Natural killer cell treated with Interleukin-12 subunit alpha and Interleukin-12 subunit beta and Interleukin-15 and Interleukin-18, amount 100 ng/mL, for 72 hours (primary cell): ENCODE measurements at places on chromosomes 16 and 17.
A peak's percentile ranks its signal among the peaks of the same experiment; 100 is the strongest.

DNA sequence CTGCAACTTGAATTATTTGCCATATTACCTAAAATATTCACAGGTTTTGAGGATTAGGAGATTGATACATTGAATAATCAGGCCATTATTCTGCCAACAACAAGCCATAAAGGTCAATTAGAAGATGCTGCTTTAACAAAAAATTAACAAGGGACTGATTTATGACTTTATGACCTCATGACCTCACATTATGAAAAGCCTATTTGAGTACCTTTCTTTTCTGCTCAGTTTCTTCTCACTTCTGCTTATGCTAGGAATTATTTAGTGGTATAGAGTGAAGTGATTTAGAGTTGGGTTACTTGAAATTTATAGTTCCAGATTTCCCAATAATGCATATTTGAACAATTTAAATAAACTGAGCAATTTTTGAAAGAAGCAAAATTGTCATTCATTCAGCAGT lies 121.6 kb downstream of the CHD9 start:
- no peaks in the 10 kb centered on the region for H3K27me3 ChIP-seq
- H3K4me1 ChIP-seq = no peaks in the 10 kb centered on the region
- H3K36me3 ChIP-seq = no peaks in the 10 kb centered on the region
- DNase-seq = no peak
- H3K27ac ChIP-seq = no peak overlapping the region
- no peak overlapping the region for H3K4me3 ChIP-seq

GRCh38 chr17:63525190-63525946 lies 2.2 kb downstream of the KCNH6 start:
- H3K4me1 ChIP-seq = peaks cover 7% of the 10 kb centered on the region
- no peak overlapping the region for H3K27ac ChIP-seq
- no peak overlapping the region for H3K4me3 ChIP-seq

DNA sequence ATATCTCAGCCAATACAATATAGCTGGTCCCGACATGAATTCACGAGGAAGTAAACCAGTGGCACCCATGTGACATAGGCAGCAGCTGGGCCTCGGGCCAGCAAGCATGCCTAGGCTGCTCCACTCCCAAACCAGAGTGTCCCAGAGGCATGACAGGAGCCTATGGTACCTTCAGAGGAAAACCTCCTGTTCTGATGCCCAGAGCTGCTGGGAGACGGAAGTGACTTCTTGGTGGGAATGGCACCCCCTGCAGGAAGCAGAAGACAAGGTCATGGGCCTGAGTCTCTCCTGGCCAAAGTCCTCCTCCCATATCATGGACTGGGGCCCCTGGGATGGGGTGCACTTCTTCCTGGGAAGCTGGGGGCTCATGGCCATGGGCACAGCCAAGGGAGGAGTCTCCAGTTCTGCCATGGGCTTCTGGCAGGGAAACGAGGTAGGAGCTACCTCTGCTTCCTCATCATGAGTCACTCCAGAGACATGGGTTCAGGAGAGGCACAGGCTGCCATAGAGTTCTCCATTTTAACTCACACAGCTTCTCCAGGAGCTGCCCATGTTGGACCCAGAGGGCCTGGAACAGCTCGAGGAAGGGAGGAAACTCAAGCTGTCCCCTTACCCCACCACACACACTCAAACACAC lies 13.4 kb downstream of the FBF1 start:
- no peak overlapping the region for H3K4me3 ChIP-seq
- no peak overlapping the region for H3K27ac ChIP-seq
- no peaks in the 10 kb centered on the region for H3K27me3 ChIP-seq
- no peaks in the 10 kb centered on the region for H3K36me3 ChIP-seq
- DNase-seq = no peak

GRCh38 chr16:58582971-58583765 lies 46.5 kb downstream of the CNOT1 start:
- peaks cover 44% of the 10 kb centered on the region for H3K36me3 ChIP-seq
- no peak overlapping the region for H3K4me3 ChIP-seq

- DNase-seq = no peak
- H3K4me1 ChIP-seq = peaks cover 7% of the 10 kb centered on the region
- H3K27me3 ChIP-seq = peaks cover 19% of the 10 kb centered on the region
- H3K4me3 ChIP-seq = no peak overlapping the region
Observed at GRCh38 chr17:72631568-72631948, 460.9 kb downstream of the SLC39A11 start.

- no peaks in the 10 kb centered on the region for H3K36me3 ChIP-seq
- H3K27me3 ChIP-seq = no peaks in the 10 kb centered on the region
- no peak for DNase-seq
Observed at GRCh38 chr17:8798176-8798845, 854 bp downstream of the MFSD6L start.

DNA sequence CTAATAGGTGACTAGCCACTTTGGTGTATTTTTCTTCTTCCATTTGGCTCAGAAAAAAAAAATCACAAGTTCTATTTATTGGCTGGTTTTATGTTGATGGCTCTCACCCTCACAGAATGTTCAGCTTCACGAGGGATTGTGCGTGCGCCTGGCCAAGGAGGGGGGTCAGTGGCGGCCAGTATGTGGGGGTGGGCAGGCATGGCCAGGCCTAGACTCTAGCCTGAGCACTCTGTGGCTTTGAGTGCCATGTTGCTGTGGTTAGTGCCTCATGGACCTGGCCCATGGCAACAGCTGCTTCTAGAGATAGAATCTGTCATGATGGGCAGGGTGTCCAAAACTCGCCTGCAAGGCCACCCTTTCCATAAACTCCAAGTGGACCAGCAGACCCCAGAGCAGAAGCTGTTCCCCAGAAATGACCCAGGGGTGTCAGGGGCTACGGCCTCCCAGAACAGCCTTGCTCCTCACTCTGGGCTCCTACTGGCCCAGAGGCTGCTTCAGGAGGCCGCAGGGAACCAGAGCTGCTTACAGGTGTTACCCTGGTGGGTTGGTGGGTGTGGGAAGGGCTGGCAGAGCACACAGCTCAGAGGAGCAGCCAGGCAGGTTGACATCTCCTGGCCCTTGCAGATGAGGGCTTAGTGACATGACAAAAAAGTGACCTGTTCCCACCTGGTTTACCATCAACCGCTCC lies 124.9 kb downstream of the SOCS1 start:
- H3K4me1 ChIP-seq = peaks cover 62% of the 10 kb centered on the region
- no peak overlapping the region for H3K4me3 ChIP-seq
- peaks cover 7% of the 10 kb centered on the region for H3K36me3 ChIP-seq

GRCh38 chr17:81387100-81388090 lies 7.9 kb upstream of the BAHCC1 start:
- peak; percentile 80 for DNase-seq
- H3K27me3 ChIP-seq = no peaks in the 10 kb centered on the region
- H3K27ac ChIP-seq = no peak overlapping the region
- peak overlapping the region; percentile 76 for H3K4me3 ChIP-seq
- no peaks in the 10 kb centered on the region for H3K36me3 ChIP-seq
- H3K4me1 ChIP-seq = no peaks in the 10 kb centered on the region

- peak overlapping the region; percentile 89 for H3K4me3 ChIP-seq
- H3K36me3 ChIP-seq = peaks cover 24% of the 10 kb centered on the region
- peaks cover 60% of the 10 kb centered on the region for H3K4me1 ChIP-seq
Observed at GRCh38 chr17:51261024-51261963, 948 bp downstream of the UTP18 start.

DNA sequence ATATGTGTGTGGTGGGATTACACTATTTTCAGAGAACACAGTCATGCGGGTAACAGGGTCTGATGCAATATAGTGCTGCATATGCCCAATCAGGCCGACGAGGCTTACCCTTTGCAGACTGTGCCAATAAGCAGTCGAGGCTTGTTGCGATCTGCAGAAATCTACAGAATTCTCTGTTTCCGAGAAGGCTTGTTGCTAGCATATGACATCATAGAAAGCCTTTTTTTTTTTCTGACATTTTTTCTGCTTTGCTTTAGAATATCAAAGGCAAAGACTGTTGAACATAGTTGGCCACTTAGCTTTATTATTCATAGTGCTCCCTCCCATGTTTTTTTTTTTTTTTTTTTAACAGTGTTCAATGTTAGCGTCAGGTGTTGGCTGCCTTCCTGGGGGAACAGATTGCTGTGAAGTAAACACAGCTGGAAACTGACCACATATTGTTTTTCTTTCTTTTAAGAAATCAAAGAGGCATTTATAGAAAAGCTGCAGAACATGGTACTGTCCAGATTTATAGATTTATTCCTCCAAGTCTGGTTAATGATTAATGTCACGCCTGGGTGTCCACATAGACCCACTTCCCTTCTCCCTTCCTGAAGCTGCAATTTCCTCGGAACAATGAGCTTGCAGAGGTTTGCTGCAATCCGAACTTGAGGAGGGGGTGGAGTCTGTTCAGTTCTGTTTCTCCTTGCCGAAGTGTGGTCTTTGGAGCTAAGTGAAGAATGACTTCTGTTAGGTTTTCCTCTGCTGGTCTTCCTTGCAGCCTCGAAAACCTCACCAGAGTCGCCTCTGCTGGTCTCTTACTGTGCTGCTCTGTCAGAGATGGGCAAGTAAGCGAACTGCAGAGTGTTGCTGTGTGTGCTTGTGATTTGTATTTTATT lies 87.3 kb downstream of the MAP2K6 start:
- H3K4me1 ChIP-seq = peaks cover 7% of the 10 kb centered on the region
- no peak overlapping the region for H3K4me3 ChIP-seq
- H3K27me3 ChIP-seq = no peaks in the 10 kb centered on the region

- DNase-seq = no peak
- no peaks in the 10 kb centered on the region for H3K36me3 ChIP-seq
- H3K4me3 ChIP-seq = peak overlapping the region; percentile 48
- no peak overlapping the region for H3K27ac ChIP-seq
- H3K4me1 ChIP-seq = peaks cover 19% of the 10 kb centered on the region
Observed at GRCh38 chr16:58425756-58426494, 33.7 kb downstream of the GINS3 start.

DNA sequence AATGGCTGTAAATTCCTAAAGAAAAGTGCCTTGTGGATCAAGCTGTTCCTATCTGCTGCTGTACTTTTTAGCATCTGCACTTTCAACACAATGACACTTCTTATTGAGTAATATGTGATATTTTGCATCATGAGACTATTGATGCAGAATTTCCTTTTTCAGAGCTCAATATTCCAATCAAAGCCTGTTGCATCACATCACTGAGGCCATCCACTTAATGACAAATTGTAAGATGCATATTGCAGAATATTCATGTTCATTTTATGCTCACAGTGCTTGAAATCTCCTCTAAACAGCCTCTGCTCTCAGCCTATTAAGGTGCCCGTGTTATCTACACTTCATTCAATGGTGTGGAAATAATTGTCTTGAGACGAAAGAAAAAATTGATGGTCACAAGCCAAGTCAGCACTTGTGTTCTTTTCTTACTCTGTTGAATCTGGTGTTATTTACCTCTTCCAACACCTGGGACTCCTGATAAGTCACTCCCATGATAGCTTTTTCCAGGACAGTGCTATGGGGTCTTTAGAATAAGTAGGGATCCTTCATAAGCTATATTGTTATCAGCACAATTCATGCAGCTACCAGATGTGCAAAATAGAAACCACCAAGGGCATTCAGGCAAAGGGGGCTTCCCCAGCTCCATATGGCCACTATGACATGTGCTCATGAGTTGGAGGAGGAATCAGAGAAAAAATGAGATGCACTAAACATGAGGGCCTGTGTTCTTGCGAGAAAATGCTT lies 9.3 kb upstream of the SKAP1 start:
- no peak for DNase-seq
- peaks cover 76% of the 10 kb centered on the region for H3K4me1 ChIP-seq
- peak overlapping the region; percentile 89 for H3K27ac ChIP-seq
- no peaks in the 10 kb centered on the region for H3K27me3 ChIP-seq
- peak overlapping the region; percentile 82 for H3K4me3 ChIP-seq

DNA sequence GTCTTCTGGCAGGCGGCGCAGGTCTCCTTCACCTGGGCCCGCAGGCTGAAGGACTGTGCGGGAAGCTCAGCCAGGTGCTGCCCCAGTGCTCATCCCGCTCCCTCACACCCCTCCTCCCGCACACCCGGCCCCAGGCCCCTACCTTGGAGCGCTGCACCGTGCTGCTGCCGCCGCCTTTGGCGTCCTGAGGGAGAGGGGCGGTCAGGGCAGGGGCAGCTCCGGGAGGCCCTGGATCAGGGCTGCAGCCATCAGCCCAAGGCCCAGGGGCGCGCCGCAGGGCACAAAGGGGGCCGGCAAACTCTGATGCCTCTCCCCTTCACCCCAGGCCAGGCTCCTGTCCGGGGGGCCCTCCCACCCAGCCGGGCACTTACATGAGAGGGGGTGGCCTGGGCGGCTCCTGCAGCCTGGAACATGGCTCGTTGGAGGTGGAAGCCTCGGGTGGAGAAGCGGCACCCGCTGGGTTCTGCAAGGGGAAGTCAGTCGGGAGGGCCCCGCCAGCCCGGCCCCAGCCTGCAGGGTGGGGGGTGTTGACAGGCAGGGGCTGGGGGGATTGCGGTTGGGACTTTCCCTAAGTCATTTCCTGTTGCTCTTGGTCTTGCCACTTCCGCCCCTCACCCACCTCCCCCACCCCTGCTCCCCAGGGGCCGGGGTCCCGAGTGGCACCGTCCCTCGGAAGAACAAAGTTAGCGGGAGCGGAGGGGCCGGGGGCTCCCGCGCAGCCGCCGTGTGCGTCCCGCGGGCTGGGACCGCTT lies 863 bp downstream of the LIMD2 start:
- peak; percentile 88 for DNase-seq
- H3K27ac ChIP-seq = peak overlapping the region; percentile 66
- H3K36me3 ChIP-seq = peaks cover 5% of the 10 kb centered on the region
- no peaks in the 10 kb centered on the region for H3K27me3 ChIP-seq
- peak overlapping the region; percentile 89 for H3K4me3 ChIP-seq

DNA sequence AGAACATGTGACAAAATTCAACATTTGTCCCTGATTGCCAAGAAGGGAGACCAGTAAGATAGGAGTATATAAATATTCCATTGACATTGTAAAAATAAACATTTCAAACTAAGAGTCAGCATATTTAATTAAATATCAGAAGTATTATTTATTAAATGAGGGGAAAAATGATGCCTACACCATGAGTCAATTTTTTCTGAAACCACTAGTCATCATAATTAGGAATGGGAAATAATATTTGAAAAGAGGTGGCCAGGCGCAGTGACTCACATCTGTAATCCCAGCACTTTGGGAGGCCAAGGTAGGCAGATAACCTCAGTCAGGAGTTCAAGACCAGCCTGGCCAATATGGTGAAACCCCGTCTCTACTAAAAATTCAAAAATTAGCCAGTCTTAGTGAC lies 2.1 kb downstream of the CMTM1 start:
- H3K4me1 ChIP-seq = peaks cover 44% of the 10 kb centered on the region
- no peak overlapping the region for H3K4me3 ChIP-seq
- H3K27ac ChIP-seq = no peak overlapping the region
- no peaks in the 10 kb centered on the region for H3K27me3 ChIP-seq
- no peak for DNase-seq

- no peak for DNase-seq
- peaks cover 17% of the 10 kb centered on the region for H3K4me1 ChIP-seq
- no peaks in the 10 kb centered on the region for H3K27me3 ChIP-seq
- peak overlapping the region; percentile 12 for H3K27ac ChIP-seq
- H3K4me3 ChIP-seq = peak overlapping the region; percentile 57
Observed at GRCh38 chr17:62611728-62612127, 15.7 kb upstream of the MRC2 start.

DNA sequence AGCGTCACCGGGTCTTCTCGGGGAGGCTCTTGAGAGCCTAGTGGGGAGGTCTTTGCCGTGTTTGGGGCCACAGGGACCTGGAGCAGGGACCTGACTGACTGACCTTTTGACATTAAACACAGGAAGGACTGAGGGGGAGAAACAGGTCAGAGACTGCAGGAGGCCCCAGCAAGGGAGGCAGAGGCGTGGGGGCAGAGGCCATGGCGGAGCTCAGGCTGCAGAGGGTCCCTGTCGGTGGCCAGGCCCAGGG lies 41.6 kb upstream of the GSE1 start:
- H3K36me3 ChIP-seq = no peaks in the 10 kb centered on the region
- no peaks in the 10 kb centered on the region for H3K27me3 ChIP-seq
- peak overlapping the region; percentile 99 for H3K27ac ChIP-seq
